ENCODE measurements at places on chromosomes 7 and 10. TPM values are rescaled to one million over a fixed set of nuclear protein-coding genes. Genes with fewer than 3 reads are reported as not detected.

Gene SORCS3
- total RNA-seq: 2.5 TPM

Gene NKX2-3
- total RNA-seq: not detected

Gene SEMA3D
- total RNA-seq: 0.21 TPM

Gene LEP
- total RNA-seq: not detected

Data from mononuclear cell (primary cell).